ENCODE measurements at places on chromosomes 2 and 18. TPM values are rescaled to one million over a fixed set of nuclear protein-coding genes. Genes with fewer than 3 reads are reported as not detected.

GRCh38 chr2:85076618-85077274 lies 56.4 kb upstream of the TCF7L1 start:
- no peaks in the 10 kb centered on the region for H3K36me3 ChIP-seq
- H3K4me3 ChIP-seq, result no peak overlapping the region
- no peaks in the 10 kb centered on the region for H3K27me3 ChIP-seq

GRCh38 chr2:188623995-188624643 lies 332.4 kb downstream of the GULP1 start:
- peaks cover 10% of the 10 kb centered on the region for H3K4me1 ChIP-seq
- H3K27ac ChIP-seq, result no peak overlapping the region
- no peaks in the 10 kb centered on the region for H3K36me3 ChIP-seq
- no peaks in the 10 kb centered on the region for H3K27me3 ChIP-seq
- H3K4me3 ChIP-seq, result no peak overlapping the region
- DNase-seq, result no peak

DNA sequence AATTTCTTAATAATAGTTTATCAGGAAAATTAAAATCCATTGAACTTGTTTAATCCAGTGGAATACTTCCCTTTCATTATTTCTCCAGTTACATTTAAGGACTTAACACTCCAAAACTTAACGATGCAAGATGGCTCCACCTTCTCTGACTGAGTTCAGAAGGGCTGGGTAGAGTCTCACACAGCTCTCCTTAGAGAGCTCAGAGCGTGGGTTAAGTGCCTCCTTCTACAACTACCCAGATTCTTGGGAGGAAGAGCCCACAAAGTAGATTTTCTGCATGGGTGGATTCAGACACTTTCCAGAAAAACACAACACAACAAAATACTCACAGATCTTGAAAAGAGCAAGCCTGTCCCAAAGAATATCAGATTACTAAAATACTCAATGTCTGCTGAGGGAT lies 130.6 kb downstream of the THADA start:
- no peak for DNase-seq
- H3K27ac ChIP-seq, result peak overlapping the region; percentile 64
- H3K4me3 ChIP-seq, result no peak overlapping the region
- no peaks in the 10 kb centered on the region for H3K36me3 ChIP-seq
- peaks cover 59% of the 10 kb centered on the region for H3K4me1 ChIP-seq
- H3K27me3 ChIP-seq, result no peaks in the 10 kb centered on the region

- H3K36me3 ChIP-seq, result no peaks in the 10 kb centered on the region
- no peaks in the 10 kb centered on the region for H3K27me3 ChIP-seq
- no peaks in the 10 kb centered on the region for H3K4me1 ChIP-seq
- H3K4me3 ChIP-seq, result no peak overlapping the region
These were observed 153.7 kb downstream of the CAMKMT start for GRCh38 chr2:44515416-44515815.

DNA sequence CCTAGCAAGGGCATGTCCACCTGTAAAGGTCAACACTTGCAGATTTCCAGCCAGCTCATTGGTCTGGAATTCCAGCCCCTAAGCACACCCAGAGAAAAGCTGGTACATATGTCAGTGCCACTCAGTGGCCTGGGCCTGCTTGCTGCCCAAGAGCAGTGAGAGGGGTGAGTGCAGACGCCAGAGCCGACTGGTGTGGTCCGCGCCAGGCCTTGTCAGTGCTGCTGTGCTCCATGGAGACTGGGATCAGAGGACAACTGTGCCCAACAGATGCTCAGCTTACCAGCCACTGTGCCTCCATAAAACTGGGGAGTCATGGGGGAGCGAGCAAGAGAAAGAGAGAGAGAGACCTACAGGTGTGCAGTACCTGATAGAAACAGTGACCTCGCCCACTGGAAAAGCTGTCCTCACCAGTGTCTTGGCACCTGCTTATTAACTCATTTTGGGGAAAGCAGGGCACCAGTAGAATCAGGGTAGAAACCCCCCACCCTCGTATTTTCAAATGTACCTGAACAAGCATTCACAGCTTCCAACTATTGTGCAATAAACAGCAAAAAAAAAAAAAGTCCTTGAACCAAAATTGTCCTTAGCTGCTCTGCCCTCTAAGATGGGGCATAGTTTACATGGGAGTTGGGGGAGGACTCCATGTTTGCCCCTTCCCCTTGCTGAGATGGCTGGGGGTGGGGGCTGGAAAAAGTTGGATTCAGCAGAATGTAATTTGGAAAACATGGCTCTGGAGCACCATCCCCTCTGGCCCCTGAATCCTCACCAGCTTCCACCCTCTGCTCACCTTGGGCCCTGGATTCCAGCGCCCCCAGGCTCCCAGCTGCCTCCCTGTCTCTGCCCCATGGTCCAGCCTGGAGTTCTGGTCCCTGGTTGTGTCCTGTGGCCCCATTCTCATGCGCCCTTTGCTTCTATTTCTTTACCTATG lies 1.4 kb upstream of the SP140L start:
- H3K4me1 ChIP-seq, result peaks cover 9% of the 10 kb centered on the region
- no peak overlapping the region for H3K4me3 ChIP-seq
- no peaks in the 10 kb centered on the region for H3K27me3 ChIP-seq
- no peaks in the 10 kb centered on the region for H3K36me3 ChIP-seq
- no peak for DNase-seq

DNA sequence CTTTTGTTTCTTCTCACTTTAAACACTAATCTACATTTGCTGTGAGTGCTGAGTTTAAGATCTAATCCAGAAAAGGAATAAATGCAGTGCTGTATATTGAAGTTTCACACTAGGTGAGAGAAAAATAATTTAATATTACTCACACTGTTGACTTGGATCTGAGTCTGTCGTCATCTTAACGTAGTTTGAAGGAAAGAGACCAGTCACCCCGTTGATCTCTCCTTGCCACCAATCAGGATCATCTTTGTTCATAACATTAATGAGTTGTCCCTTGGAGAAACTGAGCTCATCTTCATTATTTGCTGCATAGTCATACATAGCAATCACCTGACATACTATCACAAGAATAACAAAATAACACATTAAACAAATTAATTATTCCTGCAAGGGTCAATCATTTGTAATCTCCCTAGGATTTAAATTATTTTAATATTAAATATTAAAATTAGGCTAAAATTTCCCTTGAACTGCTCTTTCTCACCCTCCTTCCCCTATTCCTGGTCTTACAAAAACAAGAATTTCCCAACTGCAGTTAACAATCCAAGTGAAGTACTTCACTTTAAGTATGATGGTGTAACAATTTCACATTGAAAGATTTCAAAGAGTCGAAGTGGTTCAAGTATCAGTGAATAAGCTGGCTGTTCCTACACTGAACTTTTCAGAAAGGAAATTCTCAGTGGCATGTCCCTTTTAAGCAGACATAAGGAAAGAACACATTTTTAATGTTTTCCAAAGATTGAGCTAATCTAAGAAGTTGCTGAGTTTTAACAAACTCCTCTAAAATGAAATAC lies 71.3 kb downstream of the FAM228A start:
- no peak overlapping the region for H3K4me3 ChIP-seq
- H3K27ac ChIP-seq, result no peak overlapping the region
- no peaks in the 10 kb centered on the region for H3K27me3 ChIP-seq
- no peak for DNase-seq

GRCh38 chr2:33375054-33375453 lies 101.4 kb upstream of the RASGRP3 start:
- no peak overlapping the region for H3K27ac ChIP-seq
- H3K36me3 ChIP-seq, result no peaks in the 10 kb centered on the region
- no peak for DNase-seq
- no peaks in the 10 kb centered on the region for H3K27me3 ChIP-seq
- peaks cover 13% of the 10 kb centered on the region for H3K4me1 ChIP-seq

GRCh38 chr18:63302636-63303405 lies 16.7 kb downstream of the BCL2 start:
- H3K27me3 ChIP-seq, result no peaks in the 10 kb centered on the region
- H3K4me3 ChIP-seq, result no peak overlapping the region
- H3K4me1 ChIP-seq, result peaks cover 31% of the 10 kb centered on the region
- H3K27ac ChIP-seq, result peak overlapping the region; percentile 6
- H3K36me3 ChIP-seq, result no peaks in the 10 kb centered on the region
- DNase-seq, result no peak

GRCh38 chr2:47048801-47049480 lies 106.2 kb downstream of the STPG4 start:
- peaks cover 92% of the 10 kb centered on the region for H3K36me3 ChIP-seq
- DNase-seq, result no peak
- H3K27ac ChIP-seq, result no peak overlapping the region
- H3K4me1 ChIP-seq, result peaks cover 6% of the 10 kb centered on the region

The DES gene
- 41.0 TPM for total RNA-seq

The FAM124B gene
- total RNA-seq, result 0.72 TPM

The UGT1A6 gene
- total RNA-seq, result 26.3 TPM

The HOXD12 gene
- not detected for total RNA-seq

The AMER3 gene
- total RNA-seq, result not detected

Measured in suprapubic skin (tissue), 4 donors.